ENCODE measurements at places on chromosomes 11 and 22. TPM values are rescaled to one million over a fixed set of nuclear protein-coding genes. Genes with fewer than 3 reads are reported as not detected.

Gene TBRG1
- total RNA-seq, result 33.8 TPM

Gene ABCC8
- 10.2 TPM for total RNA-seq

Gene MLC1
- 0.68 TPM for total RNA-seq

Gene CPT1B
- total RNA-seq, result 13.1 TPM

Gene GTF2H1
- total RNA-seq, result 89.0 TPM

- no peak for DNase-seq
Measured at GRCh38 chr22:23212061-23213021, 32.0 kb downstream of the BCR start.

DNA sequence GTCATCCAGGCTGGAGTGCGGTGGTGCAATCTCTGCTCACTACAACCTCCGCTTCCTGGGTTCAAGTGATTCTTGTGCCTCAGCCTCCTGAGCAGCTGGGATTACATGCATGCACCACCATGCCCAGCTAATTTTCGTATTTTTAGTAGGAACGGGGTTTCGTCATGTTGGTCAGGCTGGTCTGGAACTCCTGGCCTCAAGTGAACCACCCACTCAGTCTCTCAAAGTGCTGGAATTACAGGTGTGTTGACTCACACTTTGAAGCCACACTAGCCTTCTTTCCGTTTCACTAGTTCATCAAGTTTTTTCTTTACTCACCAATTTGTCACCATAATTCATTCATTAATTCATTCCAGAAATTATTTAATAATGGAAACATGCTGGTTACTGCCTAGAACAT is 298.4 kb upstream of the MTNR1B start:
- DNase-seq, result no peak

GRCh38 chr11:128208329-128209137 is 378.8 kb downstream of the ETS1 start:
- DNase-seq, result peak; percentile 5

- DNase-seq, result no peak
Measured at GRCh38 chr11:115617767-115618166, 113.6 kb upstream of the CADM1 start.

DNA sequence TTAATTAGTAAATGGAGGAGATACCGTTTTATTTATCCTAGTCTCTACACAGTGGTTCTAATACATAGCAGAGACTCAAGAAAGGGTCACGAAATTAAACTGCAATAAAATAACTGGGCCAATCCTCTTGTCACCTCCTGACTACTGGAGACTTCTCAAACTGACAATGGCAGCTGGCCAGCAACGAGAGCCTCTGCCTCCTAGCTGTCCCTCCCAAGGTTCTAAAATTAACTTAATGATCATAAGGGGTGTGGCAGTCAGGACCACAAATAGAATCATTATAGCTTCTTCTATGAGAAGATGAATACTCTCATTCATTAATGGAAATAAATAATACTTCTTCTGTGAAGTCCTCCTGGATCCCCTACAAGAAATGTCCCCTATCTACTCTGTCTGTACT is 63.8 kb upstream of the APOA1 start:
- no peak for DNase-seq

DNA sequence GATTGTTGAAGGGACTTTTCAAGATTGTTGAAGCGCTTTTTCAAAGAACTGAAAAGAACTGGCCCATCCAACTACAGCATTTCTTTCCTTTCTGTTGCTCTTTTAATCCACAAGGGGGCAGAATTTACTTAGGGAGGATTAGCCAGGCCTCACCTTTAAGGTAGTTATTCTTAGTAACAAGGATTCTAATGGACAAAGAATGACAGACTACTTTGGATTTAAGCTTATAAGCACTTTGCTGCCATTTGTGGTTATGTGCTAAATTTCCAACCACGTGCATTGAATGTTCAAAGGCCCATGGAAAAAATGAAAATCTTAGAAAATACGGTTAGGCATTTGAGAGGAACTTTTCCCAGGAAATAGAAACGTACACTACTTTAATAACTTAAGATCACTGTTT is 49.5 kb upstream of the HSPA8 start:
- DNase-seq, result no peak

DNA sequence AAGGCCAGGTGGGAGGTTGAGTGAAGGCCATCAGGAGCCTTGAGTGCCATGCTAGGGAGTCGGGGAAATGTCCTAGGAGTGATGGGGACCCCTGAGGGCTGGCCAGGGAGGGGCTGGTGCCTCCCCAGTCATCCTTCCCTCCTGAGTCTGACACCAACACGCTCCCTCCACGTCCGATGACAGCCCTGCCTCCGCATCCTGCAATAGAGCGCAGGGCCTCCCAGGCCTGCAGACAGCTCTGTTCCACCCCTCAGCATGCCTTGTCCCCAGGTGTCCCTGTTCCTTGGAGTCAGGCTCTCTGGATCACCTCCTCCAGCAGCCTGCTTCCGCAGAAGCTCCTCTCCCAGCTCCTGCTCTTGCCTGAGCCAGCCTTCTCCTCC is 3.1 kb downstream of the RAC2 start:
- no peak for DNase-seq

DNA sequence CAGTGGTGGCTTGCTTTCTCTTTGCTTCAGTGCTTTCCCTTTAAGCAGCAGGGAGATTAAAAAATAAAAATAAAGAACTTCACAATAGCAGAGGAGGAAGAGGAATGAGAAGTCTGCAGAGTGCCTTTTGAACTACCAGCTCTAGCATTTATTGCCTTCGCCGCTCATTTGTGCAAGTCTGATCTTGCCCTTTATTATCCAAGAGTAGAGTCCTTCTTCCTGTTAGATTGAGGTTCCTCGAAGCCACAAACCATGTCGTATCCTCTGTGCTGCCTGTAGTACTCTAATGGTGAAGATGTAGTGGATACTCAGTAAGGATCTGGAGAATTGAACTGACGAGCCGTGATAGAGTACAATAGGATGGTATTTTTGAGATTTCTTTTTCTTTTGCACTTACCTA is 101.2 kb upstream of the RAG2 start:
- DNase-seq, result no peak

DNA sequence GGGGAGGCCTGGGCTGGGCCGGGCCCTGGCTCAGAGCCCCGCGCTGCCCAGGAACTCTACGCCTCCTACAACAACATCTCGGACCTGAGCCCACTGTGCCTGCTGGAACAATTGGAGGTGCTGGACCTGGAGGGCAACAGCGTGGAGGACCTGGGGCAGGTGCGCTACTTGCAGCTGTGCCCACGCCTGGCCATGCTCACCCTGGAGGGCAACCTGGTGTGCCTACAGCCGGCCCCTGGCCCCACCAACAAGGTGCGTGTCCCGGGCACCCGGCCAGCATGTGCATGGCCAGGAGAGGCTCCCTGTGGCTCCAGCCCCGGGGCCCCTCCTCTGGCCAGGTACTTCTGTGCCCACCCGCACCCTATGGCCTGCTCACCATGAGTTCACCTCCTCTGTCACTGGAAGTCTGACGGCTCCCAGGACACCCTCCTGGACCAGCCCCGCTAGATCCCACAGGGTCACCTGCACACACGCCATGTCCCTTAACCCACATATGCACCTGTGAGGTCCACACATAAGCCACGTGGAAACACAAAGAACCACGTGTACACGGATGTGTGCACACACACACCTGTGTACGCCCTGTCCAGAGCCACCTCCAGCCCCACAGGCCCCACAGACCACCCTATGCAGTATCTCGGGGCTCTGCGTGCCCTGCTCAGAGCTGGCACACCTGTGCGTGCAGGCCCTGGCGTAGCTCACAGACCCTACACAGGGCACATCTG is 10.4 kb downstream of the LMNTD2 start:
- DNase-seq, result no peak

- peak; percentile 39 for DNase-seq
Measured at GRCh38 chr11:70174547-70175235, 28.4 kb upstream of the FADD start.

- DNase-seq, result no peak
Measured at GRCh38 chr11:130738611-130739010, 177.7 kb downstream of the SNX19 start.

DNA sequence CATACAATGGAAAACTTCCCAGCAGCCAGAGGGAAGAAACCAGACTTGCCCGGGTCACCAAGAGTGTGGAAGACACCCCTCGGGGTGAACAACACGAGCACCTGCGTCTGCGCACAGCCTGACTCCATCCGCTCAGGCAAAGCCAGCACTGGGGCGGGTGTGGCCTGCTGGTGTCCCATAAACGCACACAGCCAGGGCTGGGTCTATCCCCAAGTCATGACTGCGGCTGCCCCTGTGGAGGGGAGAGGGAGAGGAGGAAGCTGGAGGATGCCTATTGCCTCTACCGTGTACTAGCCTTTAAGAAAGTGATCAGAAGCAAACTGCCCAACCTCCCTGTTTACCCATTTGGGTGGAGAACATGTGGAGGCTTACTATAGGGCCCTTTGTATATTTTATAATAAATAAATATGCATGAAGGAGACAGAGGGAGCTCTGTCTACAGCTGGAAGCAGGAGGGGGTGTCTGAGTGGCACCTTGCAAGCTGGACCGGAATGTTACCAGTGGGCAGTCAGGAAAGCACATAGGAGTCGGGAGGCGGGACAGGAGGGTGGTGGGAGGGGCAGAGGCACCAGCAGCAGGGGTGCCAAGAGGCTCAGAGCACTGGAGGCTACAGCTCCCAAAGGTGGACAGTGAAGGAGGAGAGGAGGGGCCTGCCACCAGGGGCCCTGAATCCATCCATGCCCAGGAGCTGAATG is 79.6 kb downstream of the PHF21B start:
- DNase-seq, result no peak

Data from prostate gland (tissue), 2 donors.